GM04504 (cell line): ENCODE measurements at places on chromosomes 11 and 22.

DNA sequence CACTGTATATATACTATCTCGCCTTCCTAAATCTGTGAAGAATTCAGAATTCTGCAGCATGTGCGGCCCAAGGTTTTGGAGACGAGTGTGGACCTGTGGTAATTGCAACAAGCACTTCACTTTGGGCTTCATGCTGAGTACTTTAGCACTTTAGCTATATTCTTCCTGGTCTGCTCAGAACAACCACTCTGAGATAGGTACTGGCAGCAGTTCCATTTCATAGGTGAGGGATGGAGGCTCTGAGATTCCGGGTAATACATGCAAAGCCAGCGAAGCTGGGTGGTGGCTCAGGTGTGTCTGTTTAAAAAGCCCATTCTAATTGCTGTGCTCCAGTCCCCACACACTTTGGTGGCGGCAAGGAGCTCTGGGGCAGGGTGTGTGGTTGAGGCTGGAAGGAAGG, 6.4 kb downstream of the ELF5 start:
- no peak for DNase-seq

DNA sequence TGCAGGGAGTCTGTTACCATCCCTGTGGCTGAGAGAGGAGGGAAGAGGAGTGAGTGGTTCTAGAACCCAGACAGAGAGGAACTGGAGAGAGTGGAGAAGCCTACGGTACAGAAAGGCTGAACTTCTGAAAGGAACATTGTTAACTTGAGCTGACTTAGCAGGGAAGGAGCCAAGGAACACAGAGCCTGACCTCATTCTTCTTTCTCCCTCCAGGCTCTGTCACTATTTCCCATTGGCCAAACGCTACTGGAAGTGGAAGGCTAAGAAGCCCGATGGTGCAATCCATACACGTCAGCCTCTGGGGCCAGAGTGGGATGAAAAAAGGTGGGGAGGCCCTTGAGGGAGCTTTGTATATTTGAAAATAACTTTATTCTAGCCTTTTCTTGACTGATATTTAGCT, 16.5 kb upstream of the WT1 start:
- no peak for DNase-seq

DNA sequence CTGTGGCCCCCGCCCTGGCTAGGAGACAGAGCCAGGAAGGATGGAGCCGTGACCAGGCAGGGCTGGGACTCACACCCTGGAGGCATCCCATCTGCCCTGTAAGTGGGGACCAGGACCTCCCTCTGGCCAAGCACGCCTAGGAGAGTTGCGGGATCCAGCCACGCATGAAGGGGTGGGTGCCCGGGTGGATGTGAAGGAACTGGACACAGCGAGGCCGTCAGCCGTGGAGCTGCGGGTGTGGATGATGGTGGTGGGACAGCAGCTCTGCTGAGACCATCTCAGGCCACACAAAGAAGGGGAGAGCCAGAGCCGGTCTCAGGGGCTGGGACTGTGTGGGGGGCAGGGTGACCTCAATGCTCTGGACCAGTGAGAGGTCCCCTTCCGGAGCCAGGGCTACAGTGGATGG, 746.4 kb downstream of the BRD1 start:
- no peak for DNase-seq

- DNase-seq = no peak
Measured at GRCh38 chr11:15618583-15619032, 503.9 kb downstream of the INSC start.

- no peak for DNase-seq
Measured at GRCh38 chr11:116179401-116179800, 593.4 kb downstream of the BUD13 start.

DNA sequence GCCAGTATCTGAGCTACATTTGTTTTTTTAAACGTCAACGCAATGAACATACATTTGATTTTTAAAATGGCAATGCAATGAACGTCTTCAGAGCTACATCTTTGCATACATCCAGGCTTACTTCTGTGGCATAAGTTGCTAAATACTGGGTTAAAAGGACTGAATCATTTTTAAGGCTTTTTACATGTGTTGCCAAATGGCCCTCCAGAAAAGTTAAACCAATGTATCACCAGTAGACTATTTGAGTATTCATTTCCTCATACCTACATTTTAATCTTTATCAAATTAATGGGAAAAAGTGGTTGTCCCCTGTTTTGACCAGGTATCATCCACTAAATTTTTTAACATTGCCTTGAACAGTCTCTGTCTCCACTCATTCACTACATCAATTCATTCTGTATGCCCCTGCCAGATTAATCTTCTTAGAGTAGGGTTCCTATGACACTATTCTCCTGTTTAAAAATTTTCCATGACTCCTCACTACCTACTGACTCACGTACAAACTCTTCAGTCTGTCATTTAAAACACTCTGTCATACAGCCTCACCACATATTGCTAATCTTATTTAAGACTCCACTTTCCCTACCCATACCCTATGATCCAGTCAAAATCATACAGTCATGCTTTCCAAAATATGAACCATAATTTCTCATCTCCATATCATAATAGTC, 12.4 kb upstream of the PRRG4 start:
- DNase-seq = no peak

DNA sequence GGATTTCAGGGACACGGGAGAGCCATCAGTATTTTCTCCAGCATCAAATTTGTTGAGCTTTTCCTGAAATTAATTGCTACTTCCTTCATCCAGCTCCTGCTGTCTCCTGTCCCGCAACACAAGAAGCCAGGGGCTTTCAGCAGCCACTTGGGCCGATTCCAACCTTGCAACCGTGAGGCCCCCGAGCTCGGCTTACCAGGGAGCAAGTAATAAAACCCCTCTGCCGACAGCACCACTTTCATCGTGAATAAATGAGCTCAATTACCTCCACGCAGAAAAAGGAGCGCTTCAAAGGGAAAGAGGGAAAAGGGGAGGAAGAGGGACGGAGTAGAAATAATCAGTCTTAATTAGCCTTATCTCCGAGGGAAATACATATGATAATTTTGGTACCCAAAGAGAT, 76.6 kb downstream of the CELSR1 start:
- no peak for DNase-seq

- peak; percentile 84 for DNase-seq
Measured at GRCh38 chr11:1749395-1750351, 722 bp downstream of the IFITM10 start.

- no peak for DNase-seq
Measured at GRCh38 chr11:75697906-75698581, 19.6 kb upstream of the MOGAT2 start.

GRCh38 chr11:65862941-65863888, 3.0 kb downstream of the MUS81 start:
- DNase-seq = no peak

DNA sequence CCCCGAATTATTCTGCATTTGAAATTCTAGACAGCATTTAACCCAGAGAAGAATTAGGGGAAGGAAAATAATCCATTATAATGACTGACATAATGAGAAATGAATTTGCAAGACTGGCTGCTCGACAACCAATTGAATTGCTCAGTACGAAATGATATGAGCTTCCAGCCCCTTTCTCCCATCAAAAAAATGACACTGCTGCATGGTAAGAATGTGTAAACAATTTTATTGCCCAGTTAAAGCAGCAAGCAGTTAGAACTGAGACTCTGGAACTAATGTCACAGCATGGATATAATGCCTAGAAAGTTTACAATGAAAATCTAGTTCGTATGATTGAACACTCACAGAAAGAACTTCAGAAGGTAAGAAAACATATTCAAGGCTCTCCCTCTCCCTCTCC, 24.7 kb upstream of the PCF11 start:
- no peak for DNase-seq

- no peak for DNase-seq
Measured at GRCh38 chr22:44455151-44455962, 42.7 kb downstream of the RTL6 start.

DNA sequence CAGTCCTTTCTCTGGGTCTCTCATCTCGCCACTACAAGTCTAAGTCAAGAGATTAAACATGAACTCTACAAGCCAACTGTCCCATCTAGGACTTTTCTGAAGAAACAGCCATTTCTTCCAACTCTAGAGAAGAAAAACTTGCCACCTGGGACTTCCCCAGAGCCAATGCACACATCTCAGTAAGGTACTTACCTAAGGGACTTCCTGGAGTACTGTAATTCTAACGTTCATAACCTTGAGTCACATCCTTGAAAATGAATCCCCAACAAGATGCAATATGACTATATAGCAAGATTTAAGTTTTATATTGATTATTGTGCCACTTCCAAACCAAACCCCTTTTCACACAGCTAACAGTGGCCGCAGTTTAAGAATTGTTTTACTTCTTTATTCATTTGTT, 11.9 kb upstream of the ISX start:
- no peak for DNase-seq

GRCh38 chr11:45671246-45672171, 6.1 kb upstream of the CHST1 start:
- no peak for DNase-seq

DNA sequence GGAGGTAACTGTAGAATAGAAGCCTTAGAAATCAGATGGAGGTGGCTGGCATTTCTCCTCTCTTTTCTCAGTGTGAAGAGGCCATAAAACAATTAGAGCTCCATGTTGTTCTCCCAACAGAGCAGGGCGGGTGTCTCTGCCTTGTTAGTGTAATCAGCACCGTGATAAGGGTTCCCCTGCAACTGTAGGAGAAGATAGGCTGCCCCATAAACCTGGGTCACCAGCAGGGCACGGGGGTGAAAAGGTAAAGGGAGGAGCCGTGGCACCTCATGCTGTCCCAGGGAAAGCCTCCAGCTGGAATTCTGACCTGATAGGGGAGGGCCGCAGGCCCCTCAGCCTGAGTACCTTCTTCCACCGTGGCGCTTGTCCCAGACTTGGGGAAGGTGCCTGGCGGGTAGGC, 68.7 kb downstream of the ISX start:
- no peak for DNase-seq

DNA sequence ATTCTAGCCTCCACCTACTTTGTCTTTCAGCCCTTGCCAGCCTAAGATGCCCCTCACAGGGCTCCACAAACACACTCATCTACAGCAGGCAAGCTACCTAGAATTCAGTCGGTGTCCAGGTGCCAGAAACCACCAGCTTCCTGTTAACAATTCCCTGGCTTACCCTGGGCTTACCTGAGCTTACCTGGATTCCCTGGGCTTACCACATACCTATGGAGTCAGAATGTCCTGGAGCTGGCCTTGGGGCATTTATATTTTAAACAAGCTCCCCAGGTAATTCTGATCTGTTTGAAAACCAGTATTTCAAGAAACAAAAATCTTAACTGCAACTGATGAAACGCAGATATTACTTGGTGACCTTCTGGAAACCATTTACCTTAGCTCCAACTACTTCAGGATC, 123.6 kb downstream of the SLC1A2 start:
- no peak for DNase-seq

- peak; percentile 24 for DNase-seq
Measured at GRCh38 chr11:109641549-109641948, 219.6 kb downstream of the C11orf87 start.

DNA sequence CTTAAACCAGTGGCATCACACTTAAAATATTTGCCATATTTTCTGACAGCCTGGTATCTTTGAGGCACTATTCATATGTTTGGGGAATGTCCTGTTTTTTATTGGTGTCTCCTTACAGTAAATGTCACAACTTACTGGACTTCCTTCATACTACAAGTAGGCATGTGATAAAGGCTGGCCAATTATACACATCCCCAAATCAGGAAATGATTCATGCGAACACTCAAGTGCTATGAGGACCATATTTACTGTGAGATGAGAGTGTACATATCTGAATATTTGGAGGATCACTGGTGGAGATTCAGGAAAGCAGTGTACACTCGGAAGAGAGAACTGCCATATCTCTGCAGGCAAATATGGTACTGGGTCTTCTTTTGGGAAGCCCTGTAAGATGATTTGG, 913.8 kb upstream of the CHORDC1 start:
- no peak for DNase-seq

GRCh38 chr11:116792869-116793771, 1.4 kb upstream of the APOA5 start:
- peak; percentile 51 for DNase-seq

DNA sequence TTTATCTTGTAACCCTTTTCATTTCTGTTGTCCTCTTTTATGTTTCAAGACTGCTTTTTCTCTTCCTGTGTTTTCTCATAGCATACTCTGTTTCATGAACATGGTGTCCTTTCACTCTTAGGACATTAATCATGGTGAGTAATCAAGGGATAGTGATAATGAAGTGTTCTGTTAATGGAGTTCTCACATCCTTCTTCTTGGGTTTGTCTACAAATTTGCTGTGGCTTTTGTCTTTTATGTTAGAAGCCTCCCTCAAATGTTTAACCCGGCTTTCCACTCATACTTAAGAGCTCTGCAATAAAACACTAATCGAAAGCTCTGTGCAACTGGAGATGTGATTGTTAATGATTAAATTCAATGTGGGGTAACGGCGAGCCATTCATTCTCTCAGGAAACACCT, 593.6 kb downstream of the NELL1 start:
- no peak for DNase-seq

- DNase-seq = no peak
Measured at GRCh38 chr11:19551457-19551856, 161.2 kb upstream of the NAV2 start.

DNA sequence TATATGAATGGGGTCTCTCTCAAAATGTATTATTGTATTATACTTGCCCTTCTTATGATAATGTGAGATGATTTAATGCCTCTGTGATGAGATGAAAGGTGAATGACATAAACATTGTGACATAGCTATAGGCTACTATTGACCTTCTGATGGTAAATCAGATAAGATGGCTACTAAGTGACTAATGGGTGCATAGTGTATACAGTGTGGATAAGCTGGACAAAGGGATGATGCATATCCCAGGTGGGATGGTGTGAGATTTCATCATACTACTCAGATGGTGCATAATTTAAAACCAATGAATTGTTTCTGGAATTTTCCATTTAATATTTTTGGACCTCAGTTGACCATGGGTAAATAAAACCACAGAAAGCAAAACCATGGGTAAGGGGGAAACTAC, 243.5 kb downstream of the SBF2 start:
- DNase-seq = no peak

GRCh38 chr11:94424662-94425061, 23.4 kb upstream of the GPR83 start:
- no peak for DNase-seq

DNA sequence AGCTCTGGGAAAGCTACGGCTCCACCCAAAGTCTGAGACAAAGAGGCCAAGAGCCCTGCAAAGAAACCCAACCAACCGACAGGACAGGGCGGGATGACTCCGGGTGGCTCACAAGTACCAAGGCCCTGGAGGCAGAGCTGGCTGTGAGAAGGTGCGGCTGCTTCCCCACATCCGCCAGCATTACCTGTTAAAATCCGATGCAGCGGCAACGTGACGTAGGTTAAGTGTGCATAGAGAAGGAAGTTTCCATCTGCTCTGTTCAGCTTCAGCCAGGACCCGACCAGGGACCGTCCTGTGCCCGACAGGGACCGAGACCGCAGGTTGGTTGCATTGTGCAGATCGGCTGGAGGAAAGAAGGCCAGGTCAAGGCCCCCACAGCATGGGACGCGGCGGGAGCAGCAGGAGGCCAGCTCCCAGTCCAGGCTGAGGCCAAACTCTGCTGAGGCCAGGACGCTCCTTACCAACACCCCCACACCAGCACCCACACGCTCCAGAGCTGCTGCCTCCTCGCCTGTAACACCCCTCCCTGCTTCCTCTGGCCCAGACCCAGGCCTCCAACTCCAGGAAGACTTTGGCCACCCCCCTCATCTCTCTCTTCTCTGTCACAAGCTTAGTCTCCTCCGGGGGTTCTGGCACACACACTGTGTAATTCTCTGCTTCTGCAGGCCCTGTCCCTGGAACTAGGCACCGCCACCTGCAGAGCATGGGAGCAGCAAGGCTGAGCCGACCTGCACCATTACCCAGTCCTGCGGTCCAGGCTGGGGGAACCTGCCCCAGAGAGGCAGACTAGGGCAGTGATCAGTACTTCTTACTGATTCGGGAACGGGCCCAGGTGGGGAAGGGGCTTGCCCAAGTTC, 34.1 kb downstream of the NUP50 start:
- no peak for DNase-seq
